NCI-H1105 (cell line): ENCODE measurements at places on chromosomes 1 and 21.

- no peak for DNase-seq
Measured at GRCh38 chr1:76055987-76056386, 18.6 kb upstream of the ST6GALNAC3 start.

- DNase-seq = peak; percentile 19
Measured at GRCh38 chr1:116737020-116737854, 17.0 kb upstream of the CD2 start.

- DNase-seq = no peak
Measured at GRCh38 chr1:22776035-22776613, 65.5 kb downstream of the EPHB2 start.

GRCh38 chr1:47449822-47450552 lies 12.1 kb downstream of the FOXD2 start:
- DNase-seq = no peak

GRCh38 chr1:76294482-76295194 lies 220.1 kb downstream of the ST6GALNAC3 start:
- no peak for DNase-seq

GRCh38 chr1:113247355-113247754 lies 143.0 kb upstream of the MAGI3 start:
- no peak for DNase-seq

GRCh38 chr1:109894823-109895719 lies 15.6 kb upstream of the CSF1 start:
- DNase-seq = no peak

GRCh38 chr1:205767248-205767647 lies 8.0 kb downstream of the RAB29 start:
- DNase-seq = no peak

- no peak for DNase-seq
Measured at GRCh38 chr1:116721451-116722007, 32.7 kb upstream of the CD2 start.

DNA sequence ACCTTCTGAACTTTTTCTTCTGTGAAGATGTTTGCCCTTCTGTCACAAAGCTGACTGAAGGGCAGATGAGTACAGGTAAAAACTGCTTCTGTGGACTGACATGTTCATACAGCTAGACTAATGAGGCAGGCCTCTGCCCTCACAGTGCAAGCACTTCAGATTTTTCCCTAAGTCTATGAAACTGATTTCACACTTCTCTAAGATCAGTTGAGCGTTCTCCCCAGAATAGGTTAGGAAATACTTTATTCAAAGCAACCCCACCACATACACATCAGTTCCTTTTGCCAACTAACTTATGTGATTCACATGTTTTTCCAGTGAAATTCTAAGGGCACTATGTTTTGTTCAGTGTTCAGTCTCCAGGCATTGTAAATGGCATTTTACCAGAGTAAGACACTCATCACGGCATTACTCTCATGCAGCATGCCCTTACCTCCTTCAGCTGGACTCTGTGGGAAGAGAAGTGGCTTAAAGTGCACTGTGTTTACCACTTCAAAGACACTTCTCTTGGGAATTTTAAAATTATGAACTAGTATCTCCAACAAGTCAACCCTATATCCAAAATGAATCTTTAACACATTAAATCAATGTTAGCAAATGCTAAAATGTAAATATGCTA lies 5.4 kb upstream of the PSMG1 start:
- DNase-seq = no peak

DNA sequence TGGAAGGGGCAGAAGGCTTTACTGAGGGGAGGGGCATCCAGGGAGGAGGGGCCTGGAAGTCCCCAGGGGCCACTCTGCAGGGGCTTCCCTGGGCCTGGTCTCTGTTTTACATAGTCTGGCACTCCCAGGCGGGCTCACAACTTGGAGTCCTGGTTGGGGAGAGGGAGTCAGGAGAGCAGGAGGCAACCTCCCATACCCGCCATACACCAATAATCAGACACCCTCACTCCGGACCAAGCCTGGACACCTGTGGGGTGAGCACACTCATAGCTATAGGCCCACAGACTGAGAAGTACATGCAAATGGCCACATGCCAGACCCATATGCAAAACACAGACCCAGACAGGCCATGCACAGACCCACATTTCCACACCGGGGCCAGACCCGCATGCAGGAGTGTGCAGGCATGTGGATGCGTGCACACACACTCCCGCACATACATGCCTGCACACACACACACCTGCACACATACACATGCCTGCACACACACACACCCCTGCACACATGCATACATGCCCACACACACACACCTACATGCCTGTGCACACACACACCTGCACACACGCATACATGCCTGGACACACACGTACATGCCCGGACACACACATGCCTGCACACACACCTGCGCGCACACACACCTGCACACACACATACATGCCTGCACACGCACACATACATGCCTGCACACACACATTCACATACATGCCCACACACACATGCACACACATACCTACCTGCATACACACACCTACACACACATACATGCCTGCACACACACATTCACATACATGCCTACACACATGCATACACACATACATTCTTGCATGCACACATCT lies 89.5 kb upstream of the RUNX3 start:
- no peak for DNase-seq

GRCh38 chr1:1117469-1117831 lies 1.6 kb upstream of the C1orf159 start:
- no peak for DNase-seq

- DNase-seq = no peak
Measured at GRCh38 chr21:42317341-42317741, 2.1 kb upstream of the TFF3 start.

DNA sequence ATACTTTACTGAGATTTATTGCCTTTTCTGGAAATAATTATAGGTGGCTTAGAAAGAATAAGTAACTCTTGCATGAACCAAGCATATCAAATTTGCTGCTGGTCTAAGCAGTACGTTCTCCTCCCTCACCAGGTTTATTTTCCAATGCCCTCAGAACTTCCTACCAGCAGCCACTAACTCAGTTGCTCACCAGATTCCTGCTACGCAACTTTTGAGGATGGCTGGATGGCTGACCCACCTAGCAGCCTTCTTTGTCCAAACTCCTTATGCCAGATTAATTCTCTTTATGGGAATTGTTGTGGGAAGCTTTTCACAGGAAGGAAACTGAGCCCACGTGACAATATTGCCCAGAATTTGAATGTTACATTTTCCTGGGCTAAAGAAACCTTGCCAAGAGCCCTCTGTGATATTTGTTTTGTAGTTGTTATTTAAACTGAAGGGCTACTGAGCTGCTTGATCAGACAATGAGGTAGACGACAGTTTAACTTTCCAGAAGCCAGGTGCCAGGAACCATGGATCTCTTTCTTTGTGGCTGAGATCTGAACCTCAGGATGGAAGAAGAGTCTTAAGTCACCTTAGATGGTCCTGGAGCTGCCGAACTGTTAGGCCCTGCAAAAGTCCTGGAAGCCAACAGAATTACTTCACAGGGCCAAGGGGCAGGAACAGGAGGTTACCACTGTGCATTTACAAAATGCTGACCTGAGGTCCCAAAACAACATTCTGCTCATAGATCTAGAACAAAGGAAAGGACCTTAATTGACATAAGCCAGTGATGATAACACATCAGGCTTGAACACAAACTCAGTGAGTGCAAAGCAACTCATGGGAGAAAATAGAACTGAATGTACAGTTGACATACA lies 85.5 kb upstream of the ATP1A1 start:
- DNase-seq = no peak

DNA sequence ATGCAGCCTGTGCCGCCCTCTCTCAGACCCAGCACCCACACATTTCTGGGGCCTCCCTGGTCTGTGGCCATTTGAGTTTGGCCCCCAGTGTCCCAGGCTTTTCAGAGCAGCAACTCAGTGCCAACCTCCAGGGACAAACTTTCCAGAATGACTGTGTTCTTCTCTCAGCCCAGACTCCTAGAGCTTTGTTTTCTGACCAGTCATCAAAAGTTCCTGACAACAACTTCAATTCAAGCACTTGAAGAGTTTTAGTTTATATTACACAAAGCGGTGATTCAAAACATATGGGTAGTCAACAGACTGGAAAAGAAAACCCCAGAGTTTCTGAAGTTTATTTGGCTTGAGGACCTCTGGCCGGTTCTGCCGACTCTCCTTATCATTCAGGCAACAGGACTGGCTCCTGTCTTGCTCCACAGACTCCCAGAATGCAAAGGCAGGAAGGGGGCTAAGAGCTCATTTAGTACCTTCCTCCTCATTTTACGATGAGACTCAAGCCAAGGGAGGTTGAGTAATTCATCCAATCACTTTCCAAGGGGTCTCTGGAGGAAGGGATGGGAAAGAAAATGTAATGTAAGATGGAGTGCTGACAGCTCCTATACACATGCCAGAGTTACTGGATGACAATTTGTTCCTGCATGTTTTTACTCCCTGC lies 27.0 kb upstream of the TIAM1 start:
- no peak for DNase-seq

DNA sequence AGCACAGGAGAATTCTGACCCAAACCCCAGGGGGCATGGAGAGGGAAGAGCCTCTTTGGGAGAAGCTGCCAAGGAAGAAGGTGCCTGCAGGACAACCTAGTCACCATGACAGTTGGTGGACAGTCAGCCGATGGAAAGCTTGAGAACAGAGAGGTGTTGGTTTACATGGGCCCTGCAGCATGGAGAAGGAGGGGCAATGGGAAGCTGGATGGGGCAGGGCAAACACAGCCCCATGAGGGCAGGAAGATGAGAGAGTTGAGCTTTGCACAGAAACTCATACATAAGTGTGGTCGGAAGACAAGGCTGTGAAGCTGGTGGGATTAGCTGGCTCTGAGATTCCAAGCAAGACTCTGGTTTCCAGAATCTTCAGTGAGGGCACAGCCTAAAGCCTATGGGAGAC lies 6.6 kb upstream of the SLC5A9 start:
- DNase-seq = no peak

- DNase-seq = no peak
Measured at GRCh38 chr1:165315481-165315880, 41.0 kb downstream of the LMX1A start.

- DNase-seq = no peak
Measured at GRCh38 chr1:15171271-15171908, 17.8 kb downstream of the TMEM51 start.

DNA sequence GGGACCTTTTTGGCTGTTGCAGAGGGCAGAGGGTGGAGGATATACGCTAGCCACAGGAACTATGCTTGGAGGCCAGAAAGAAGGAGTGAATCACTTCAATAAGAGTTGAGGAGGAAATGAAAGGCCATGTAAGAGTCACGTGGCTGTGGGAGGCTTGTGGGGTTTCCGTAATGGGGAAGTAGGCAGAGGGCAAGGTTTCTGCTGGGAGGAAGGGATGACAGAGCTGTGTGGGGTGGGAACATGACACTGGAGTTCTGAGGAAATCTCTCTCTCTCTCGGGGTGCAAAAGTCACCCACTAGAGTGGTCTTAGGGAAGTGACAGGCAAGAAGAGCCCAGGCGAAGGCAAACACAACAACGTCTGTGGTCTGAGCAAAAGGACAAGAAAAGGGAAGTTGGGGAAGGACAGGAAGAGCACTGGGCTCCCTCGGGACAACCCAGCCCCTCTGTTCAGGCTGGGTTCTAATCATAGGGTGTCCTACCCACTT lies 3.9 kb upstream of the CD1C start:
- DNase-seq = no peak

DNA sequence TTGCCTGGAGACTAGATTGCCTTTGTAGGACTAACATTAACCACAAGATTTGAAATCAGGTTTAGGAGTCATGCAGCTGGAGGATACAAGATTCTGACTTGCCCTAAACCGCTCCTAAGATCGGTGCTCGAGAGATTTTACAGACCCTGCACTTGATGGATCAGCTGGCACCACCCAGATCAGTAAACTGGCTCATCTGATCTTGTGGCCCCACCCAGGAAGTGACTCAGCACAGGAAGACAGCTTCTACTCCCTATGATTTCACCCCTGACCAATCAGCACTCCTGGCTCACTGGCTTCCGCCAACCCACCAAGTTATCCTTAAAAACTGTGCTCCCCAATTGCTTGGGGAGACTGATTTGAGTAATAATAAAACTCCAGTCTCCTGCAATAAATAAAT lies 876 bp upstream of the CATSPERE start:
- DNase-seq = no peak
